ENCODE measurements at places on chromosomes 4 and X.
A peak's percentile ranks its signal among the peaks of the same experiment; 100 is the strongest.

DNA sequence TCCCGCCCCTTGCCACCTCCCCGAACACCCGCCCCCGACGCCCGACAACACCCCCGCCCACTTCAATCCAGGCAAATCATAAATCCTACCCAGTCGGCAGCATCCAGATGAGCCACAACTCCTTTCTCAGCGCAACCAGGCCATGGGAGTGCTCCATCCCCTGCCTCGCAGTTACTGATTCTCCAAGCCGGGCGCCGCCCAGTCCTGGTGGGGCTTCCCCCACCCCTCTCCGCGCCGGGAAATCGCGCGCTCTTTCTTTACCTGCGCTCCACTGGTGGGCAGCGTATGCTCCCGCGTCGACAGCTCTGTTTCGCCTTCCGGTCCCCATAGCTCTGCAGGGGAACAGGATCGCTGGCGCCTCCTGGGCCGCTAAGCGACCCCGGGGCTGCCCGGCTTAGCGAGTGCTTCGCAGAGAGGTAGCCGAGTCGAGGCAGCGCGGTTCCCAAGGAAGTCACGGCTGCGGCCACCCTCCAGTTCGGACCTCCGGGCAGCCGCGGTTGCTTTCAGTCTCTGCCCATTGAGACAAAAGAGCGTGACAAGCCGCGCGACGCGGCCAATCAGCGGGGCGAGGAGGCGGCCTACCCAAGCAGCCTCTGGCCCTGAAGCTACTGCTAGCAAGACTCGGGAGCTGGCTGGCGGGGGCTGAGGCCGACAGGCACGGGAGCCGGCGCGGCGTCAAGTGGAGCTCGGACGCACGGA is 43.7 kb upstream of the TMSB15B start:
- DNase-seq = peak; percentile 86

GRCh38 chrX:131405497-131405896 is 116.4 kb upstream of the IGSF1 start:
- DNase-seq = no peak

- DNase-seq = no peak
These were observed 14.0 kb downstream of the ARHGEF6 start for GRCh38 chrX:136766785-136767103.

- peak; percentile 91 for DNase-seq
These were observed 577.1 kb downstream of the ANKRD50 start for GRCh38 chr4:124135409-124135813.

GRCh38 chr4:2024683-2025082 is 15.9 kb upstream of the NELFA start:
- DNase-seq = no peak

GRCh38 chrX:140249088-140249487 is 255.8 kb downstream of the SOX3 start:
- no peak for DNase-seq

GRCh38 chrX:106976416-106976815 is 23.6 kb downstream of the MORC4 start:
- no peak for DNase-seq

DNA sequence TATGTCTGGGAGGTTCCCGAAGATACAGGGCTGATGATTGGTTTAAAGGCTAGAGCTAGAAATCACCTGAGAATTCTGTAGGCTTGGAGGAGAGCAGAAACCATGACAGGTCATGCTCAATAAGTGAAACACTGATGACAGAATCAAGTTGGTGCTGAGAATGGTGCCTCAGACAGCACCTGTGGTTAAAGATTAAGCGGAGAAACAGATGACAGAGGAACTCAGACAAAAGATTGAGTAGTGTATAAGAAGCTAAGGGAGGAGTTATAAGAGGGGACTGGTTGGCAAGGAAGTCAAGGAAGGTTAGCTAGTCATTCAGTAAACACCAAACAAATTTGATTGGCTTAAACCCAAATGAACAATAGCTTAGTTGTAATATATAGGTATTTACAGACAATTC is 385.4 kb upstream of the CNKSR2 start:
- DNase-seq = no peak

- DNase-seq = no peak
These were observed 682.0 kb downstream of the KCTD8 start for GRCh38 chr4:43766648-43767047.

DNA sequence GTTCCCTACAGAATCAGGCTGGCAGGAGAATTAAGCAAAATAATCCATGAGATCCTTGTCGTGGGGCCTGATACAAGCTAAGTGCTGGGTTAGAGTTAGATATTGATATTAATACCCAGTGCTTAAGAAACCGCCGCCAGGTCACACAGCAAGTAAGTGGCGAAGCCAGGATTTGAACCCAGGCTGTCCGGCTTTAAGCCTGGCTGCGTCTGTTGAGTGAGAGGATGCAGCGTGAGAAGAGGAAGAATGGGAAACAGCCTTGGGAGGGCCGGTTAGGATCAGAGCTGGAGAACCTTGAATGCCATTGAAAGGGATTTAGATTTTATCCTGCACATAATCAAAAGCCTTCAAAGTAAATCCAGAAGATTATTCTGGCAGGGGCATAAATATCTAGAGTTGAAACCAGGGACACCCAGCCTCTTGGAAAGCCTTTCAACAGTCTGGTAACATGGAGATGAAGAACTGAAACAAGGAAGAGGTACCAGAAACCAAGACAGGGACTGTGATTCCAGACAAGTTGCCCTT is 64.8 kb upstream of the HELT start:
- no peak for DNase-seq

- no peak for DNase-seq
These were observed 2.5 kb downstream of the ANAPC4 start for GRCh38 chr4:25379591-25379990.

GRCh38 chrX:53085661-53086229 is 3.6 kb downstream of the TSPYL2 start:
- DNase-seq = no peak

- DNase-seq = no peak
These were observed 408.2 kb upstream of the PITX2 start for GRCh38 chr4:111031001-111031579.

DNA sequence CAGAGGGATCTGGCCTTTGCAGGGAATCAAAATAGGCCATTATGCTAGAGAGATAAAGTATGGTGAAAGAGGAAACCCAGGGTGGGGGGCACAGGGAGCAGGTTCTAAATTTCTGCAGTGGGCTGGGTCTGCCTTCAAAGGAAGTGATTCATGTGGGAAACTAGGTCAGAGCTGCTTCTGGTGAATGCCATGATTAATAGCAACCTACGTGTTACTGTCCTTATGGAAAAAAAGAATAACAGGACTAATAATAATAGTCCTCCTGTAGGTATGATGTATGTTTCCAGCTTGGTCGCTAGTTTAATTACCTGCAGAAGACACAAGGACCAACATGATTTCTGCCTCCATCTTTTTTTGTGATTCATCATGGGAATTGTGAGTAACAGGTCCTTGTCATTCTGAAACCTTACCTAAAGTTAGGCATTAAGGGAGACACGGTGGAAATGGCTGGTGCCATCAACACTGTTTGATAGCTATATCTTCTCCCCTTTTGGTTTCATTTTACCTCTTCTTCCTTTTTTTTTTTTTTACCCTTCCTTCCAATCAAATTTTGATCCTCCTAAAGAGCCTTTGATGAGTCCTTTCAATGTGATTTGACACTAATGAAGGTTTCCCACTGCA is 180.4 kb downstream of the CPEB2 start:
- no peak for DNase-seq

- no peak for DNase-seq
These were observed 55.7 kb downstream of the METTL14 start for GRCh38 chr4:118740869-118741268.

DNA sequence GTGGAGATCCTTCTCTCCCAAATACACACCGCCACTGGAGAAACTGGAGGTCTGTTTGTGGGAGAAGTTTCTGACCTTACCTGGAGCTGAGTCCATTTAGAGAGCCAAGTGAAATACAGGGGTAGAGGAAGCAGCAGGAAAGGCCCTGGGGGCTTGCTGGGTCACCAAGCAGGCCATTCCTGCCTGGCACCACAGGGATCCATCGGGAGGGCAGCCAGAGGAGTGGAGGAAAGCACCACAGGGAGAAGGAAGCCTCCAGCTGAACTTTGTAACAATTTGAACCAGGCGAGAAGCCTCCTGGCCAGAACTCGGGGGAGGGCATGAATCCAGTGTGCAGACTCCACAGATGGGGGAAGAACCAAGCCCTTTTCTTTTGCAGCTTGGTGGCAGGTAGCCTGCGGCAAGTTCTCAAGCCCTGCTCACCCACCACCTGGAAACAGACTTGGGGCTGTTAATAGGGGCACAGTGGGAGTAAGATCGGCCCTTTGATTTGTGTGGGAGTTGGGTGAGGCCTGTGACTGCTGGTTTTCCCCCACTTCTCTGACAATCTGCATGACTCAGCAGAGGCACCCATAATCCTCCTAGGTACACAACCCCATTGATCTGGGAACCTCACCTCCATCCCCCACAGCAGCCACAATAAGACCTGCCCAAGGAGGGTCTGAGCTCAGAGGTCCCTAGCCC is 94.6 kb downstream of the IRS4 start:
- no peak for DNase-seq

DNA sequence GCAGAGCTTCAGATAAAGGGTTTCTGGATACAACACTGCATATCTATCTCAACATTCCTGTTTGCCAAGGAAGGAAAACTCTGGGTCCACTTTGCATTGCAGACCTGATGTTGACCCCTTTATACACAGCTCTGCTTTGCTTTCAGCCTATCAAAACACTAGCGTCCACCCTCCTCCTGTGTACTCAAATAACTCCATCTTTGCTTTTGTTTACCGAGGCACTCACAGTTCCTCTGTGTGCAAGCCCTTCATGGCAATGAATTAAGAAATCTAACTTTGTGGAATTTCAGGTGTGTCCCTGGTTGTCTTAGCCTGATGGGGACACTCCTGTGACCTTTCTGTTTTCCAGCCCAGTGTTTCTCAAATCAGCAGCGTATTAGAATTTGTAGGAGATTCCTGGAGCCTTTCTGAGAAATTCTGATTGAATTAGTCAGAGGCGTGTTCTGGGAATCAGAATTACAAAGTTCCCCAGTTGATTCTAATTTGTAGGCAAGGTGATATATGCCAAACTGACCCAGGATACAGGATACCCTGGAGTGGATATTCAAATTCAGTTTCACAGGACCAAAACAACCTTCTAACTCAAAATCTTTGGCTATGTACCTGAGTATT is 68.6 kb downstream of the DTHD1 start:
- DNase-seq = peak; percentile 66

GRCh38 chrX:106159861-106160282 is 8.2 kb upstream of the PWWP3B start:
- no peak for DNase-seq

DNA sequence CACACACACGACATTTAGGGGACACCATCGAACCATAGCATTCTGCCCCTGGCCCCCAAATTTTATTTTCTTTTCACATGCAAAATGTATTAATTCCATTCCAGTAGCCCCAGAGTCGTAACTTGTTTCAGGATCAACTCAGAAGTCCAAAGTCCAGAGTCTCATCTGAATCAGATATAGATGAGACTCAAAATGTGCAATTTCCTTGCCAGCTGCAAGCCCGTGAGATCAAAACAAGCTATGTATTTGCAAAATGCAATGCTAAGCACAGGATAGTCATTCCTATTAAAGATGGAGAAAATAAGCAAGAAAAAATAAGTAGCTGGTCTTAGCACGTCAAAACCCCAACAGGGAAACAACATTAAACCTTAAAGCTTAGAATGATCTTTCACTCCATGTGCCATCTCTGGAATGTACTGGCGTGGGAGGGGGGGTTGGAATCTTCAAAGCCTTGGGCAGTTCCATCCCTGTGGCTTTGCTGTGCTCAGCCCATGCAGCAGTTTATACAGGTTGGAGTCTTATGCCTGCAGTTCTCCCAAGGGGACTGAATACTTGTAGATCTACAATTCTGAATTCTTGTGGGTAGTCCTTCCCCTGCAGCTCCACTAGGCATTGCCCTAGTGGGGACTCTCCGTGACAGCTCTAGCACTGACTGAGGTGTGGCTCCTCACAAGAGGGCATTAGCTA is 47.7 kb upstream of the SYTL5 start:
- peak; percentile 59 for DNase-seq

GRCh38 chr4:48027653-48028052 is 11.1 kb downstream of the NIPAL1 start:
- DNase-seq = no peak

DNA sequence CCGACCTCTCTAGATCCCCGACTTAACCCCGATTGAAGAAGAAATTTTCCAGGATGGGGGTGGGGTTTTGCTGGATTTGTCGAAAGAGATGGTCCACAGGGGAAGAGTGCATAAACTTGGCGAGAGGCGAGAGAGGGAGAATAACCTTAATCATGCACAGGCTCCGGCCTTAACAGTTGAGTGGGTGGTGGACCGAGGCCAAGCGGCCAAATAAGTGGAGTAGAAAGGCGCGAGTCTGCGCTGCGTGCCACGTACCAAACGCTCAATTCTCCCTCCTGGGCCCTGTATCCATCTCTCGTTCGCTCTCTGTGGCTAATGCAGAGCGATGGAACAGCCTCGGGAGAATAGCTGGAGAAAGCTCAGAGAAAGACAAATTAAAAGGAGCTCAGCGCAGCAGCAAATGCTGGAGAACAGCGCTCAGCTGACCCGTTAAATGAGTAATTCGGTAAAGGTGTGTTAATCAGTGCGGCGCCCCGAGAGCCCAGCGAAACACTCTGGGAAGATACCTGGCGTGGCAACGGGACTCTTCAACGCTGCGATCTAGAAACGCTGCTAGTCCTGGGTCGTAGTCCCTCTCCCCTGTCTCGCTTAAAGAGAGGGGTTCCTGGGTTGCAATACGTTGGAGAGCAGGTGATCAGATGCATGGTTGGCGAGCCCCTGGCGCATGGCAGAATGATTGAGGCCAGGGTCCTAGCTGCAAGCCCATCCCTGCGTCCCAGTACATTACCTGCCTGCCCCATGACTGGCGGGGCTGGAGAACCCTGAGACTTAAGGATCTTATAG is 887 bp upstream of the IL1RAPL2 start:
- no peak for DNase-seq

DNA sequence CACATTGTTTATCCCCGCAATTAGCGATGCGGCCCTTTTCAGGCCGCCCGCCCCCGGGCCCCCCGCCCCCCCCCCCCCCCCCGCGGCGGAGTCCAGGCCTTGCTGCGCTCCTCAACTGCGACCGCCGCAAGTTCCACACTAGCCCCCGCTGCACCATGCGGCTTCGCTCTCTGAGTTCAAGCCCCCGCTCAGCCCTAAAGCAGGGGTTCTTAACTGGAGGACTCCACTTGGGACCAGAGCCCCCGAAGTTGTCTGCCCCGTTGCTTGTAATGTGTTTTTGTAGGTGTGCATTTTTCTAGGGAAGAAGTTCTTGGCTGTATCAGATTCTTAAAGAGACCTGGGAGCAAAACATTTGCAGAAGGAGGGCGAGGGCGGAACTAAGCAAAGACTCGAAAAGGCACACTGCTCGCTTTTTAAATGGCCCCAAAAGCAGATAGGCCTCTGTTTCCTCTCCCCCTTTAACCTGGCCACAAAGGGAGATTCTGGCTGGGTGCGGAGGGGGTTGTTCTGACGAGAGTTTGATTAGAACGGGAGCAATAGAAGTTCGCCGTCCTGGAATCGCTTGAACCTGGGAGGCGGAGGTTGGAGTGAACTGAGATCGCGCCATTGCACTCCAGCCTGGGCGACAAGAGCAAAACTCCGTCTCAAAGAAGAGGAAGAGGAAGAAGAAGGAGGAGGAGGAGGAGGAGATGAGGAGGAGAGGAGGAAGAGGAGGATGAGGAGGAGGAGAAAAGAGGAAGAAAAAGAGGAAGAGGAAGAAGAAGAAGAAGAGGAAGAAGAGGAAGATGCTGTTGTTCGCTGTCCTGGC is 2.3 kb upstream of the MSX1 start:
- no peak for DNase-seq

- no peak for DNase-seq
These were observed 2305.1 kb downstream of the PCDH7 start for GRCh38 chr4:33025236-33025635.

- no peak for DNase-seq
These were observed 17.7 kb downstream of the TMSB4X start for GRCh38 chrX:12992544-12993118.

GRCh38 chrX:24306440-24306839 is 7.4 kb downstream of the SUPT20HL2 start:
- DNase-seq = no peak
